ENCODE measurements at places on chromosomes 6 and 20.

- no peak overlapping the region for H3K27ac ChIP-seq
- peaks cover 13% of the 10 kb centered on the region for H3K4me1 ChIP-seq
- no peak for DNase-seq
- H3K27me3 ChIP-seq = no peaks in the 10 kb centered on the region
- no peak overlapping the region for H3K4me3 ChIP-seq
Measured at GRCh38 chr20:46251211-46251673, 57.1 kb downstream of the CDH22 start.

DNA sequence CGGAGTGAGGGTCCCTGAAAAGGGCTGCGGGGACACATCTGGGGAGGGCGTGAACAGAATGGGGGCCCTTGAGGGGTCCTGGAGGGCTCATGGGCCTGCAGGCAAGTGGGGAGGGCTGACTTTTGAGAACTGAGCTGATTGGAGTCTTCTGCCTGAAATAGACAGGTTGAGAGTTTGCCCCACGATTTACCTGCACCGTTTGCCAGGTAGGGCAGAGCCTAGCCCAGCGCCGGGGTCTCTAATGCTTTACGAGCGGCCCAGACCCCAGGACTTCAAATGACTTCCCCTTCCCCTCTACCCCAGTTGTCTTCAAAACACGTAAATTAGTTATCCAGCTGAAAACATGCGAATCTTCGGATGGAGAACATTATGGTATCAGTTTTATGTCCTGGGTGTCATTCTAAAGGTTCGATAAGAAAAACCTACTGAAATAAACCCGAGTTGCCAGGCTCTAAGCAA is 1.3 kb downstream of the PLCB1 start:
- no peaks in the 10 kb centered on the region for H3K36me3 ChIP-seq
- peaks cover 4% of the 10 kb centered on the region for H3K4me1 ChIP-seq
- no peak overlapping the region for H3K4me3 ChIP-seq
- H3K27ac ChIP-seq = no peak overlapping the region
- no peak for DNase-seq

GRCh38 chr6:2102966-2103365 is 142.4 kb downstream of the GMDS start:
- DNase-seq = no peak
- no peak overlapping the region for H3K27ac ChIP-seq
- H3K4me3 ChIP-seq = no peak overlapping the region
- no peaks in the 10 kb centered on the region for H3K36me3 ChIP-seq

GRCh38 chr6:162211022-162211421 is 516.5 kb downstream of the PRKN start:
- DNase-seq = no peak
- no peak overlapping the region for H3K27ac ChIP-seq
- H3K27me3 ChIP-seq = no peaks in the 10 kb centered on the region
- H3K36me3 ChIP-seq = no peaks in the 10 kb centered on the region

DNA sequence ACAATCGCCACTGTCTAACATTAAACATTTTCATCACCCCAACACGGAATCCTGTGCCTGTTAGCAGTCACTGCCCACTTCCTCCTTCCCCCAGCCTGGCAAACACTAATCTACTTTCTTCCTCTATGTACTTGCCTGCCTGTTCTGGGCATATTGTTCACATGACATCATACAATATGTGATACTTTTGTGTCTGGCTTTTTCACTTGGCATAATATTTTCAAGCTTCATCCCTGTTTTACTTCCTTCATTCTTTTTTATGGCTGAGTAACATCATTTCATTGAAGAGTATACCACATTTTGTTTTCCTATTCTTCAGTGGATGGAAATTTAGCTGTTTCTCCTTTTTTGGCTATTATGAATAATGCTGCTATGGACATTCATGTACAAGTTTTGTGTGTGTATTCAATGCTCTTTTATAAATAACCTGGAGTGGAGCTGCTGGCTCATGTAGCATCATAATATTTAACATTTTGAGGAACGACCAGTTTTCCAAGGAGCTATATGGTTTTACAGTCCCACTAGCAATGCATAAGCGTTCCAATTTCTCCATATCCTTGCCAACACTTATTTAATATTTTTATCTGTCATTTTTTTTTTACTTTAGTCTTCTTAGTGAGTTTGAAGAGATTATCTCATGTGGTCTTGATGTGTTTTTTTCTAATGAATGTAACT is 360.1 kb downstream of the HDGFL1 start:
- H3K36me3 ChIP-seq = no peaks in the 10 kb centered on the region
- H3K4me1 ChIP-seq = no peaks in the 10 kb centered on the region
- H3K27me3 ChIP-seq = no peaks in the 10 kb centered on the region
- DNase-seq = no peak
- H3K27ac ChIP-seq = no peak overlapping the region
- no peak overlapping the region for H3K4me3 ChIP-seq

DNA sequence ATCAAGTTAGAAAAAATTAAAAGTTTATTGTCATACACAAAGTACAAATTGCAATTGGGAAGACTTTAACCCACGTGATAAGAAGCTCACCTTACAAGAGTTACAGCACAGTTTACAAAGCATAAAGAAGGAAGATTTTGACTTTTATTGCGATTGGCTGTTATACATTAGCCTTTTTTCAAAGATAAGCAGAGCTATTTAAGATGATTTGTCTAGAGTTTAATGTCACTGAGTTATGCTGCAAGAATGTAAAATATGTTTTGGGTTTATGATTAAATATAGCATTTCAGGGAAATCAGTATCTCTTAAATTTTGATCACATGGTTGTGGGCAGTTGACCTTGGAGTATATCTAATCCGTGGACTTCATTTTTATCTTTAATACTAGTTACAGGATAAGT is 664.2 kb upstream of the PTCHD4 start:
- H3K27me3 ChIP-seq = no peaks in the 10 kb centered on the region
- DNase-seq = no peak

- DNase-seq = peak; percentile 62
- H3K4me1 ChIP-seq = peaks cover 7% of the 10 kb centered on the region
- H3K4me3 ChIP-seq = no peak overlapping the region
Measured at GRCh38 chr20:63309261-63310071, 16.5 kb downstream of the COL20A1 start.

- DNase-seq = peak; percentile 97
Measured at GRCh38 chr6:150622941-150623874, 23.5 kb downstream of the PLEKHG1 start.

DNA sequence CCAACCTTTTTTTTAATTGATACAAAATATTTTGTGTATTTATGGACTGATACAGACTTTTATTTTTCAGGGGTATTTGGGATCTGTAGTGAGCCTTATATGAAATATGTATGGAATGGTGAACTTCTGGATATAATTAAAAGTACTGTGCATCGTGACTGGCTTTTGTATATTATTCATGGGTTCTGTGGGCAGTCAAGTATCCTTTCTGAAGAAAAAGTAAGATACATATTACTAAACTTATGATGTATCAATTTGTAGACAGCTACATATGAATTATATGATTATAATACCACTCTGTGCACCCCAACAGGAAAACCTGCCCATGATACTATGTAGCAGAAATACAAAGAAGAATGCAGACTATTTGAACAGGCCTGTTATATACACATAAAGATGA is 47.2 kb downstream of the FIG4 start:
- peaks cover 6% of the 10 kb centered on the region for H3K4me1 ChIP-seq
- H3K27ac ChIP-seq = no peak overlapping the region
- no peaks in the 10 kb centered on the region for H3K36me3 ChIP-seq
- no peak overlapping the region for H3K4me3 ChIP-seq
- DNase-seq = no peak

GRCh38 chr6:168574075-168574698 is 133.2 kb downstream of the SMOC2 start:
- H3K4me3 ChIP-seq = no peak overlapping the region
- no peaks in the 10 kb centered on the region for H3K27me3 ChIP-seq
- no peak overlapping the region for H3K27ac ChIP-seq

DNA sequence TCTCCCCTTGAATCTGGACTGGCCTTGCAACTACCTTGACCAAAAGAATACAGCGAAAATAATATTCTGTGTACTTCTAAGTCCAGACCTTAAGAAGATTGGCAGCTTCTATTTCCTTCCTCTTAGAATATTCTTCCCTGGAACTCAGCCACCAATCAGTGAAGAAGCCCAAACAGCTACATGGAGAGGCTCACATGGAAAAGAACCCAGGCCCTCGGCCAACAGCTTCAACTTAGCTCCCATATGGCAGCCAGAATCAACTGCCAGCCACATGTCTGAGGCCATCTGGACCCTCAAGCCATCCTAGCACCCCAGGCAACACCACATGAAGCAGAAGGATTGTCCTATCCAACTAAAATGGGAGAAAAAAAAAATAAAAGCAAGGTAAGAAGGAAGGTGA is 178.8 kb downstream of the IBTK start:
- no peak overlapping the region for H3K4me3 ChIP-seq
- no peaks in the 10 kb centered on the region for H3K27me3 ChIP-seq
- no peak for DNase-seq
- no peak overlapping the region for H3K27ac ChIP-seq
- H3K4me1 ChIP-seq = no peaks in the 10 kb centered on the region
- no peaks in the 10 kb centered on the region for H3K36me3 ChIP-seq

- H3K27me3 ChIP-seq = no peaks in the 10 kb centered on the region
- H3K4me1 ChIP-seq = no peaks in the 10 kb centered on the region
- no peak overlapping the region for H3K4me3 ChIP-seq
- no peaks in the 10 kb centered on the region for H3K36me3 ChIP-seq
Measured at GRCh38 chr20:43564455-43564854, 5.6 kb downstream of the SGK2 start.

- no peaks in the 10 kb centered on the region for H3K27me3 ChIP-seq
- no peaks in the 10 kb centered on the region for H3K36me3 ChIP-seq
- no peak within 1 kb of the TSS for H3K27ac ChIP-seq
- no peak for DNase-seq
Measured at GRCh38 chr6:132400883-132401617, at the start of gene MOXD1. TSS of gene MOXD1 (minus strand) at chr6:132401475. CDS start at chr6:132401426, 49 bp downstream.

- DNase-seq = no peak
- no peaks in the 10 kb centered on the region for H3K36me3 ChIP-seq
- no peaks in the 10 kb centered on the region for H3K27me3 ChIP-seq
- H3K27ac ChIP-seq = no peak overlapping the region
- H3K4me1 ChIP-seq = no peaks in the 10 kb centered on the region
- H3K4me3 ChIP-seq = no peak overlapping the region
Measured at GRCh38 chr20:258269-258858, 840 bp downstream of the DEFB132 start.

DNA sequence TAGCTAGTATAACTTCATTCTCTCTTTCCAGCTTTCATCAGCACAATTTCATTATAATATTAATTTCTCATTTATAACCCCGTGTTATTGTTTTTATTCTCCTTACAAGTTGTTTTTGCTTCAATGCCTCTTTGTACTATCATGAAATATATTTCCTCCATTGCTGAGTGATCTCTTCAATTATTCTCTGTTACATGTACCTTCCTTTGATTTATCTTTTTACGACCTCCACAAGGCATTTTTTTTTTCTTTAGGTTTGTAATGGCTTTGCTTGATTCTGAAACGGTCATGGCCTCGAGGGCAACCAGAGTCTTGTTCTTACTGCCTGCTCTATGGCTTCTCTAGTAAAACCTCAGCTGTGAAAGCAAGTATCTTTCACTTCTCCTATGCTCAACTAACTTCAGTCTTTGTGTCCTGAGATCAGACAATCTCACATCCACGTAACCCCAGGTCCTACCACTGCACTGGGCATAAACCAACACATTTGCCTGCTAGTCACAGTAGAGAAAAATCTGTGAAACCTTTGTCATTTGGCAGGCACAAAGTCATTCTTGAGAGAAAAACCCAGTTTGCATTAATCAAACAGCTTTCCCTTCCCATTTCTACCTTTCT is 119.9 kb downstream of the UST start:
- H3K4me3 ChIP-seq = no peak overlapping the region
- H3K4me1 ChIP-seq = no peaks in the 10 kb centered on the region
- no peak overlapping the region for H3K27ac ChIP-seq
- no peaks in the 10 kb centered on the region for H3K27me3 ChIP-seq
- DNase-seq = no peak

- no peaks in the 10 kb centered on the region for H3K27me3 ChIP-seq
- H3K4me3 ChIP-seq = no peak overlapping the region
- no peaks in the 10 kb centered on the region for H3K4me1 ChIP-seq
- DNase-seq = no peak
Measured at GRCh38 chr6:98827295-98828159, 6.8 kb upstream of the POU3F2 start.
